ENCODE measurements at places on chromosomes 16 and 17. TPM values are rescaled to one million over a fixed set of nuclear protein-coding genes. Genes with fewer than 3 reads are reported as not detected.
A peak's percentile ranks its signal among the peaks of the same experiment; 100 is the strongest.

- DNase-seq = peak; percentile 75
These were observed 32.2 kb downstream of the ACTG1 start for GRCh38 chr17:81480140-81481072.

DNA sequence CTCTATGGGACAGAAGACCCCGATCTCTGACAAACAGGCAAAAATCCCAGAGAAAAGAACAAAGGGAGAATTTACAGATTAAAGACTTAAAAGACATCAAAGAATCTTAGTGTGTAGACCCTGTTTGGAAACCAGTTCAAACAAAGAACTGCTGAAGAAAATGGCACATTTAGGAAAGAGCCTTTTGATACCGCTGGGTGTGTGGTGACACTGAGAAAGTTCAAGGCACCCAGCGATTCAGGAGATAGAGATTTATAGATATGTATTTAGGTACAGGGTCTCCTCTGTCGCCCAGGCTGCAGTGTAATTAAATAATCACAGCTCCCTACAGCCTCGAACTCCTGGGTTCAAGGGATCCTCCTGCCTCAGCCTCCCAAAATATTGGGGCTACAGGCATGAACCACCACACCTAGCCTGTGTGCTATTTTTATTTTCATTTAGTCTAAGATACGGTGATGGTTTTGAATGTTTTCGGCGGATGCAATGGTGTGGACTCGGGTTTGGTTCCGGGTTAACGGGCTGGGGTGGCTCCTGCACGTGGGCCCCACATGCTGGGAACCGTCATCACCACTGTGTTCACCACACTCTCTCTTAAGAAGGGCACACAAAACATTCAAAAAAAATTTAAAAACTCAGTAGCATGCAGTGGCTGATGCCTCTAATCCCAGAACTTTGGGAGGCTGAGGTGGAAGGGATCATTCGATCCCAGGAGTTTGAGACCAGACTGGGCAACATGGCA lies 114.0 kb downstream of the ZNF778 start:
- no peak for DNase-seq

- peak; percentile 77 for DNase-seq
These were observed 17.0 kb downstream of the VAT1L start for GRCh38 chr16:77805398-77805797.

- no peak for DNase-seq
These were observed 317.9 kb downstream of the MAP2K6 start for GRCh38 chr17:69732272-69732918.

- no peak for DNase-seq
These were observed 20.0 kb upstream of the IL17C start for GRCh38 chr16:88618182-88618955.

GRCh38 chr16:55263271-55264250 lies 60.4 kb upstream of the IRX6 start:
- DNase-seq = no peak

DNA sequence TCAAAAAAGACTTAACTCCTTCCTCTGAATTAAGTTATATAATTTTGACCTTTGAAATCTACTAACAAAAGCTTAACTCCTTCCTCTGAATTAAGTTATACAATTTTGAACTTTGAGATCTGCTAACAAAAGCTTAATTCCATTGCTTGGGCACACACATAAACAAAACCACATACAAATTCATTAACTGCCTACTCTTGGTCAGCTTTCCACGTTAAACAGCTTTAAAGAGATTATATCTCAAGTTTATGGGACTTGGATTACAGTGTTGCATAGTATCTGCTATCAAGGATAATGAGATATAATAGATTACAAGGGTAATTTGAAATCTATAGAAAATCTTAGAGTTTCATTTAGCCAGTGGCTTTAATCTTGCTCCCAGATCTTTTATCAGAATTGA lies 23.5 kb downstream of the COX10 start:
- no peak for DNase-seq

- DNase-seq = peak; percentile 33
These were observed 2.4 kb downstream of the TNRC6A start for GRCh38 chr16:24731722-24732419.

DNA sequence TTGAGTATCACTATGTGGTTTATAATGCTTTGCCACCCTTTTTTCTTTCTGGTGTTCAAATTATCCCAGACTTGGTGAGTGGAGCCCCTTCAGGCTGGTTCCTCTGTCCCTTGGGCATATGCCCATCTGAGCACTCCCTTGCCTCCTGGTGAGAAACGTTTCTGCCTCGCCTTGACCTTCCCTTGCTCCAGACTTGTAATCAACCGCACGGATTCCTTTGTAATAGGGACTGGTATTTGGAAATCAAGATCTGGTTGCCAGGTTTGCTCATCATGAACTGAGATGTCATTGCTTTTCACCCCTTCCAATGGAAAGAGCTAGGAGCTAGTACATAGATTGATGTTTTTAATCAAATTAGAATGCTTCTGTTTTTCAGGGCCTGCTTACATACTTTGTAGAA lies 43.7 kb downstream of the SEC14L1 start:
- DNase-seq = no peak

DNA sequence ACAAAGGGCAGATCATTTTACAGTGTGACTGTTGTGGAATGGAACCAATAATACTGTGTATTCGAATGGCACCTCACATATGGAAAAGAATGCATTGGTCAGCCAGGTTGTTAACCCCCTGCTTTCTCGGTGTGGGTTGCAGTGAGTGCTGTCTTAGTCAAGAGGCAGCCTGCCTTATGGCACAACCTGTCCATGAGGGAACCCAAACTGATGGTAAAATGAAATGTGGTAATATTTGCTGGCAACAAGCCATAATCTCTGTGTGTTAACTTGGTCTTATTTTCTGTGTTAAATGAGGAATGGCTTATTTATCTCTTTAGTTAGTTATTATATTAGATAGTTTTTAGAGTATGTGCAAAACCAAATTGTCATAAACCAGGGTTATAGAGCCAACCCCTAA lies 81.6 kb downstream of the TMC6 start:
- no peak for DNase-seq

GRCh38 chr16:12255473-12255872 lies 278.9 kb downstream of the SNX29 start:
- DNase-seq = no peak

GRCh38 chr16:75081179-75081859 lies 35.3 kb downstream of the LDHD start:
- DNase-seq = no peak

DNA sequence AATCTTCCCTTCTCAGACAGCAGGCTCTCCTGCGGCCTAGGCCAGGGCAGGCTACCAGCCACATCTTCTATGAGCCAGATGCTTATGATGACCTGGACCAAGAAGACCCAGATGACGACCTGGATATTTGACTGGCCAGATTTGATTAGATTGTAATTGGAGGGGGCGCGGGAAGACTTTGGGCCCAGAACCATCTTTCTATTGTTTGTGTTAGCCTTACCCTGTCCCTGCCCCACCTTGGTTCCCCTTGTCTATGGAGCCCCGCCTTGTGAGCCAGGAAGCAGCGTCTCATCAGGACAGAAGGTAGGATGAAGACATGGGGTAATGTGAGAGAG lies 2.8 kb downstream of the CLDN7 start:
- DNase-seq = peak; percentile 3

DNA sequence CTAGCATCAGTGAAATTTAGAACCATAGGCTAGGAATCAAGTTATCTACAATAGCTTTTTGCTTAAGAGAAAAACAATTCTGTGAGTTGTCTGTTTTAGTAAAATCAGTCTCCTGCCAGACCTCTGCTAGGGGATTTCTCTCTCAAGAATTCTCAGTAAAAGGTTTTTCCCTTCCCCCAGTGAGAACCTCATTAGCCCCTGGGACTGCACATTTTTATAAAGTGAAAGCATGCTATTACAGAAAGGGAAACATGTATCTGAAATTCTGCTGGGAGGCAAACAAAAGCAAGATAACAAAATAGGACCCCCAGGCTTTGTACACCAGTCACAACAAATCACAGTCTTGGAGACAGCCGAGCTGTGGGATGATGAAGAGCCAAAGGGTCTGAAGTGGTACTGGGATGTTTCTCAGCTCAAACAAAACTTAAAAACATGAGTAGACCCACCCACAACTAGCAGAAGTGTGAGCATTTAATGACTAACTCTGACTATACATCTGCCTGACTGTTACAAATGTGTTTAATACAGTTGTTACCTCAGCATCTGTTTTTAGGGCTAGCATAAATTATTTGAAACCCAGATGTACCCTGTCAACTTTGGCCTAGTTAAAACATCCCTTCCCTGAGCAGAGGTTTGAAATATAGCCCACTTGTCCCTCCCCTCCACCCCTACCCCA lies 20.0 kb upstream of the GLG1 start:
- DNase-seq = no peak

GRCh38 chr16:56352351-56353053 lies 72.8 kb downstream of the AMFR start:
- peak; percentile 26 for DNase-seq

The USP43 gene
- not detected for total RNA-seq

The DDX28 gene
- 7.1 TPM for total RNA-seq

The XYLT1 gene
- total RNA-seq = 8.5 TPM

The FGF11 gene
- total RNA-seq = 34.8 TPM

The TOP2A gene
- 0.22 TPM for total RNA-seq

The TBC1D3I gene
- 0.59 TPM for total RNA-seq

The CEMP1 gene
- total RNA-seq = not detected

The CLDN7 gene
- total RNA-seq = 2.5 TPM

The FBXW10B gene
- total RNA-seq = 0.47 TPM

The HS3ST3B1 gene
- 1.1 TPM for total RNA-seq

The CHST4 gene
- total RNA-seq = not detected

The LRRC37A gene
- 1.8 TPM for total RNA-seq

Data from right cardiac atrium (tissue), 5 donors.